ENCODE measurements at places on chromosomes 2 and 18. TPM values are rescaled to one million over a fixed set of nuclear protein-coding genes. Genes with fewer than 3 reads are reported as not detected.

GRCh38 chr2:8229546-8229986 lies 452.3 kb upstream of the ID2 start:
- ATAC-seq: peak; percentile 93

- ATAC-seq: no peak
Observed at GRCh38 chr18:51801514-51801913, 538.5 kb upstream of the DCC start.

- ATAC-seq: no peak
Observed at GRCh38 chr18:45197526-45197970, 417.7 kb upstream of the SLC14A2 start.

DNA sequence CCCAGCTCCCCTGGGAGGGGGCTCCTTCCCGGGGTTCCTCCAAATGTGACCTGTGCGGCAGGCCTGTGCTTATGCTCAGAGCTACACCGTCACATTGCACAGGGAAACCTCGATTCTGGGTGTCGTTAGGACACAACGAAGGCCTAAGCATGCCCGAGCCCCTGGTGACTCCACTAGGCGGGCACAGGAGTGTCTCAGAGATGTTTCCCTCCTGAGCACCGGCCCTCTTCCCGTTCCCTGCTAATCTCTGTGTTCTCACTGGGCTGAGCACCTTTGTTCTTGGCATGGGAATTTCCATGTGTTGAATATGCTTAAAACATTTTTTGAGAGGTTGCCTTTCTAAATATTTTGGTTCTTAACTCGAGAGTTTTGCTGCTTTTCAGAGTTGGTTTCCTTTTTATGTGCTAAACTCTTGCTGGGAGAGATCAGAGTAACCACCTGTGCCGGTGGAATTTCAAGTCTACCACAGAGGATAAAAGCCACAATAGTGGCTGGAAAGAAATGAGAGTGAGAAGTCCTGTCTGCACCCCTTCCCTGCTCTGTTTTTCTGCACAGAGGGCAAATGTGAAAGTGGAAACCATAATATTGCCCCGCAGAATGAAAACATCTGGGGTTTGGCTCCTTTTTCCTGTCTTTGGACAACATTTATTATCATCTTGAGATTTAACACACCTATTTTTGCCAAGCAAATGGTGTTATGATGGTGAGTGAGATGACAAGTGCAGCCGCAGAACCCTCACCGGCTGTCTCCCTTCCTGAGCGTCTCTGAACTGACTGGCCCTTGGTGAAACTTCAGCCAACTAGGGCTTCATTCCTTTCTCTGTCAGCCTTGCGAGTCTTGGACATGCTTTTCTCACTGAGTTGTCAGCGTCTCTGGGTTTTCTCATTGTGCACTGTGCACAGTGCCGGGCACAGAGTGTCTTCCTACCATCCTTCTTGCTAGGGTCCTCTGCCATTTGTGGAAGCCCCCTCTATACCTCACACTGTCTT lies 154.1 kb downstream of the VAPA start:
- ATAC-seq: no peak

DNA sequence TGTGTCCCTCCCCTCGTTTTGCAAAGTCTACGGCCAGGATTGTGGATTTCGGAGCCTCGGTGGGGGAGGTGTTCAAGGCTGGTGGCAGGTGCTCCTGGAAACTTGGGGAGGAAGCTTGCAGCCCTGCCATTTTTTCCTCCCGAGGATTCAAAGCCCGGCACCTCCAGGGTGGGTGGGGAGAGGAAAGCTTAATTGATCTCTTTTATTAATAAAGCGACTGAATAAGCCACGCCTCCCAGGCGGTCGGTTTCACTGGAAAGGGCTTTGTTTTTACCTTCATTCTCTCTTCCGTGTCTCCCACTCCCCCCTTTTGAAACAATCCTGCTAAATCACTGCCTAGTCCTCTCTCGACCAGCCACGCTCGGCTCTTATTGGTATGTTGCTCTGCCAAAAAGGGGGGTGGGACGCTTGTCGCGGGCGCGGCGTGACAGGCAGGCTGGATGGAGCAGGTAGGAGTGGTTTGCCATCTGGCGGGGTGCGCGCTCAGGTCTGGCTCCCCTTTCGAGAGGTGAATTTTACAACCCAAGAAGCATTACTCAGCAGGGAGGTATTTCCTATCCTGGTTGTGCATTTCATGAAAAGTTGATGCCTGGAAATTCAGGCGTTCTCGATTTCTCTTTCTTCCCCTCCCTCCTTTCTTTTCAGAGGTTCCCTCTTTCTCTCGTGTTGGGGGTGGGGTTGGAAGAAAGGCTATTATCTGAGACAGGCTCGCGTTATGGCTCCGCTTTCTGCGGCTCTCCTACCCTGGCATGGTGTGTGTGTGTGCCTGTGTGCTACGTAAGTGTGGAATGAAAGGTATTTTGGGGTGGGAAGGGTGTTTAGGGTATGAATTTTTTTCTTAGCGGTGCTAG lies 1.4 kb downstream of the NEDD4L start:
- peak; percentile 49 for ATAC-seq

DNA sequence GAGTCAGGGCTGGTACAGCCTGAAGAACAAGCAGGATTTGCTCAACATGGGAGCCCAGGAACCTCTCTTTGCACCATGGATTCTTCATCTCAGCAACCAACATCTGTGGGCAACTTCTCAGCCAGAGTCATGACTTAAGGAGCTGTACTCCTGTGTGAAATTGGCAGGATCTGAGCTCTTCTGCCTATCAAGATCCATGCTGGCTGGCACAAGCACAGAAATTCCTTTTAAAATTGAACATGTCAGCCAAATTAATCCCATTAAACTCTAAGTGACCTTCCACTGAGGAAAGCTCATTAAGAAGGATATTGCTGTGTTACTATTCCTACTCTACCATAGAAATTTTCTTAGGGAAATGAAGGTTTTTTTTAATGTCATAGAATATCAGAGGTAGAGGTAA lies 110.5 kb upstream of the SCG2 start:
- no peak for ATAC-seq

DNA sequence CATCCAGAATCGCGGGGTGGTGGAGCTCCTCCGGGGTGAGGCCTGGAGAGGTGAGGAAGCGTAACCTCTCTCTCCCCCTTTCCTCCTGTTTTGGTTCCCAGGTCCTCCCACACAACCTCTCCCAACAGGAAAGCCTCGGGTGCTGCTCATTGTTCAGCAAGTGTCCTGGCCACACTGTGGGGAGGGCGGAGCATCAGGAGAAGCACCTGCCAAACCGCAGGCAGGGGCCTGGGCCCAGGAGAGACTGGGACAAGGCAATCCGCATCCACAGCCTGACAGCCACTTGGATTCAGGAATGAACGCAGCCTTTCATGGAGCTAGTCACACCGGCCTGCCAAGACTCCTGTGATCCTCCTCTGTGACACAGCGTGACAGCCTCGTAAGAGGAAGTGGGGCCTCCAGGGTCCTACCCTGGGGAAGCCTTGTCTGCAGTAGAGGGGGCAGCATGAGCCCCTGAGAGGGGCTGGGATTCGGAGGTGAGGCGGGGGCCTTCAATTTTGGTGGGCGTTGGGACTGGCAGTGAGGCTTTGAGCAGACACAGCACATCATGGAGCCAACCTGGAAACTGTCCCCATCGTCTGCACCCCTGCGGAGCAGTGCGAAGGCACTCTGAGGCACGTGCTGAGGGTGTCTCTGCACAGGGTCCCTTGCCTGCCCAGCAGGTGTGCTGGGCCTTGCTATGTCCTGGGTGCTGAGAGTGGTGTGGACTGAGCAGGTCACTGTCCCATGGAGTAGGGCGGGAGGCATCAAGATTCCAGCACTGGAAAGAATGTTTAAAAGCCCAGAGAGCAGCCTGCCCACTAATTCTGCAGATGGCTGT lies 62.2 kb downstream of the EDAR start:
- ATAC-seq: peak; percentile 4

DNA sequence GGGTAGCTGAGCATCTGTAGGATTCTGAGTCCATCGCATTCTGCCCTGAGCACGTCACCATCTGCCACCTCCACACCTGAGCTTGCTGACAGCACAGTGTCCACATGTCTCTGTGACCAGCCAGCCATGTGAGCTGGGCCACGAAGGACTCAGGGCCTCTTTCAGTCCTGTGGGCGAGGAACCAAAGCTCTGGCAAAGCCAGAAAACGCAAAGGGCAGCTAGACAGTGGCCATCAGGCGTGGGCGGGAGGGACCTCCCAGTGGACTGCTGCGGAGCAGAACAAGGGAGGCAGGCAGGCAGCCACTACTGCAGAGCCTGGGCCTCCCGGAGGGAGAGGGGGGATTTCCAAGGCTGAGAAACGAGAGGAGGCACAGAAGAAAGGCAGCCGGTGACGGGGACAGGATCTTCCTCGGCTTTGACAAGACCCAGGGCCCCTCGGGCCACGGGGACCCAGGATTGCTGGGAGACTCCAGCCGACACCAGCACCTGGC lies 274.6 kb upstream of the SALL3 start:
- no peak for ATAC-seq

DNA sequence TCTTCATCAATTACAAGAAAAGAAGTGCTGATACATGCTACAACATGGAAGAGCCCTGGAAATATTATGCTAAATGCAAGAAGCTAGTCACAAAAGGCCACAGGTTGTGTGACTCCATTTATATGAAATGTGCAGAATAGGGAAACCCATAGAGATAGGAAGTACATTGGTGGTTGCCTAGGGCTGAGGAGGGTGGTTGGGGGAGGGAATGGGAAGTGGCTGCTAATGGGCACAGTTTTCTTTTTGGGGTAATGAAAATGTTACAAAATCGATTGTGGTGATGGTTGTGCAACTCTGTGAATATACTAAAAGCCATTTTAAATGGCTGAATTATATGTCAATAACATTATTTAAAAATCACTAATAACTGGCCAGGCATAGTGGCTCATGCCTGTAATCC lies 24.3 kb upstream of the RESP18 start:
- no peak for ATAC-seq

Gene PDCD1
- total RNA-seq: 0.20 TPM

DNA sequence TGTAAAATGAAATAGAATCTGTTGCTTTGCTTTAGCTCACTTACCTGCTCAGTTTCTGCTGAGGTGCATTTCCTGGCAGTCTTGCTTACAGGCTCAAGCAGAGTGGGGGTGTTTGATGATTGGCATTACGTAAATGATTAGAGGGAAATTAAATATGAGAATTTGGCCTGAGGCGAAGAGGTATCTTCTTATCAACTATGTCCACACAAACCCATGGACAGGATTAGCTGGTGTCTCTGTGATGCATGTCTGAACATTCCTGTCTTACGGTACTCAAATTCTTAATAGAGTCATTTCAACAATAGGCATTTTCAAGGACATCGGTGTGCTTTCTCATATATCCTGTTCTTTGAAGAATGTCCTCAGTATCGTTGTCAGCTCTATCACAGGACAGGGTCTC lies 102.1 kb downstream of the PRPF40A start:
- ATAC-seq: no peak

DNA sequence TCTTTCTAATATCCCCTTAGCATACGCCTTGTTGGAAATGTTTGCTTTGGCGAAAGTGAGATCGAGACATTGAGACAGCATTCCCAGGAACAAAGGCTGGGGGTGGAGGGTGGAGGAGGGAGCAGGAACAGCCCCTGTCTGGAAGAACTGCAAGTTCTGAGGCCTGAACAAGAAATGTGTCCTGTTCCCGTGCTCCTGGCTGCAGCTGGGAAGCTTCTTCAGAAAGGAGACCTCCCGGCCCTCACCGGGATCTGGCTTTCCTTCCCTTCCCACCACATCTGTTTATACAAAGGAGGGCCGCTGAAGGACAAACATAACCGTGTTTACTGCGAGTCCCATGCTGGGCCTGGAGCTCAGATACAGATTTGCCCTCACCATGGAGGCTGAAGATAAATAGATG lies 35.9 kb downstream of the AFF3 start:
- ATAC-seq: no peak

GRCh38 chr2:160582490-160583145 lies 89.0 kb upstream of the RBMS1 start:
- no peak for ATAC-seq

Gene ALKAL2
- total RNA-seq: 0.44 TPM

GRCh38 chr18:27582760-27583412 lies 397.8 kb upstream of the CHST9 start:
- ATAC-seq: no peak

Gene ACTR3
- total RNA-seq: 295 TPM

Gene SKOR2
- not detected for total RNA-seq

DNA sequence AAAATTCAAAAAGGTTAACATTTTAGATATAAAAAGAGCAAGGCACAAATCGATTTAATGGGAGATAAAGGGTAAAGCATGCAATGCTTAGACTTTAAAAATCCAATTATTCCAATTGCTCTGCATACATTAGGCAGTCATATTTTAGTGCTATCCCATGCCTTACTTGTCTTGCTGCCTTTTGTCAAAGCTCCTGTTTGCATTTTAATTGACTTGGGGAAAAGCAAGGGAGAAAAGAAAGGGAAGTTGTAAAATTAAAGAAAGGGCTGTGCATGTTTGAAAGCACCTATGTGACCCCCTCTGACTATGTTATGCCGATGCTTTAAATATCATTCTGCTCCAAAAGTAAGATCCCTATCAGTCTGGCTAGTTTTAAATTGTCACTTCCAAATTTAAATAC lies 193.7 kb upstream of the VWC2L start:
- no peak for ATAC-seq

Gene SULT1C2
- total RNA-seq: not detected

GRCh38 chr18:61541673-61542072 lies 208.4 kb downstream of the CDH20 start:
- peak; percentile 62 for ATAC-seq

DNA sequence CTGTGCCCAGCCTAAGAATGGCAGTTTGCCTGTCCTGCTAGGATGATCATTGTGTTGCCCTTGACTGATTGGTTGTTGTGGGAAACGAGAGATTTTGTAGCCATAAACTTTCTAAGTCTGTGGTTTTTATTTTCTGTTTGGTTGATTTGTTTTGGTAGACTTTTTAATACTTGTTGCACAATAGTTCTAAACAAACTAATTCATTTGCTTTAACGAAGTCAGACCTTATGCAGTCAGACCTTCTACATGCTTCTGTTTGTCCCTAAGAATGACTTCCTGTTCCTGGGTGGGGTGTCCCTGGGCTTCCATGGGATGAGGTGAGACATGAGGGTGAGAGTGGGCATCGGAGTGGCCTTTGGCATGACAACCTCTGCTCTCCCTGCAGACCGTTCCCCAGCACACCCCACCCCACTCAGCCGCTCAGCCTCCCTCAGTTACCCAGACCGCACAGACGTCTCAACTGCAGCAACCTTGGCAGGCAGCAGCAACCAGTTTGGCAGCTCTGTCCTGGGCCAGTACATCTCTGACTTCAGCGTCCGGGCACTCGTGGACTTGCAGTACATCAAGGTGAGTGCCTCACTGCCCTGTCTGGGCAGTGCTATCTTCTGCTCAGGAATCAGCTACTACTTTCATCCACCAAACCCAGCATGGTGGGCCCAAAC lies 7.8 kb upstream of the CNNM3 start:
- peak; percentile 58 for ATAC-seq

GRCh38 chr2:234195516-234195915 lies 145.0 kb downstream of the SPP2 start:
- ATAC-seq: no peak

Gene PROKR1
- total RNA-seq: not detected

- no peak for ATAC-seq
Observed at GRCh38 chr2:50765146-50765545, 266.8 kb downstream of the NRXN1 start.

Gene CYS1
- total RNA-seq: 0.52 TPM

Gene UPP2
- not detected for total RNA-seq

Gene ZNF532
- 28.3 TPM for total RNA-seq

GRCh38 chr2:129823044-129823443 lies 156.4 kb upstream of the RAB6C start:
- no peak for ATAC-seq

Gene LRRC30
- total RNA-seq: not detected

Gene WDSUB1
- 7.5 TPM for total RNA-seq
